ENCODE measurements at places on chromosomes 2 and 18.

GRCh38 chr18:990197-990596 is 85.5 kb downstream of the ADCYAP1 start:
- DNase-seq: no peak

GRCh38 chr2:230871361-230872150 is 6.8 kb downstream of the ITM2C start:
- DNase-seq: no peak

GRCh38 chr2:160124571-160124970 is 62.2 kb upstream of the PLA2R1 start:
- DNase-seq: no peak

- no peak for DNase-seq
These were observed 580.6 kb upstream of the SOX11 start for GRCh38 chr2:5111581-5111980.
